Islet precursor cell (in vitro differentiated cells): ENCODE measurements at places on chromosomes 5 and 9.
A peak's percentile ranks its signal among the peaks of the same experiment; 100 is the strongest.

DNA sequence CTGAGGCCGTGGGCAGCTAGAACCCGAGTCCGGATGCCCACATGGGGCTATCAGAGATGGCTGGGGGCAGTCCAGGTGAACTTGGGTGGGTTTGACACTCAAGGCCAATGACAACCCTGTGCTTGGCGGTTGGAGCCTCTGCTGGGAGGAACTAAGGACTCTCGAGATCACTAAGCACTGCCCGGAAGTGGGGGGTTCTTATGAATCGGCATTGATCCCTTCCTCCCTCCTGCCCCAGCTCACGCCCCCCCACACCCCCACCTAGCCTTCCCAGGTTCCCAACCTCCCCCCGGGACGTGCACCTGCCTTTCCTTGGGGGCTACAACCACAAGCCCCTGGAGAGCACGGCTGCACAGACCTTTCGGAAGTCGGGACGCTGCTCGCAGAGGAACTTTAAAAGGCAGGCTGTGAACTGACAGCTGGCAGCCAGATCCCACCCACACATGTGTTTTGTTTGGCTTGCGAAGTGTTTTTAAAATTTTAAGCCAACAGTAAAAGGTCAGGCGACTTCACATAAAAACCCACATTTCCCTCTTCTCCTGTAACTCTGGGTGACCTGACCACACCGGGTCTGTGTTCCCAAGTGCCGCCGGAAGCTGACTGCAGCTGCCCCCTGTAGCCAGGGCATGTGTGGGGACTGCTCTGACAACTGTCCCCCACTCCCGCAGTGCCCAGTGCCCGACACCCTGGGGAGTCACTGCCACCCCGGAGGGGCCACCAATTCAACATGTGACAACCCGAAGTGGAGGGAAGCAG lies 5.1 kb upstream of the RALGDS start:
- DNase-seq = no peak

- DNase-seq = no peak
Measured at GRCh38 chr9:114591849-114592248, 4.3 kb downstream of the ATP6V1G1 start.

- DNase-seq = no peak
Measured at GRCh38 chr9:135817951-135818717, 89.2 kb downstream of the CAMSAP1 start.

GRCh38 chr5:167143716-167144115 lies 1147.7 kb upstream of the WWC1 start:
- no peak for DNase-seq

DNA sequence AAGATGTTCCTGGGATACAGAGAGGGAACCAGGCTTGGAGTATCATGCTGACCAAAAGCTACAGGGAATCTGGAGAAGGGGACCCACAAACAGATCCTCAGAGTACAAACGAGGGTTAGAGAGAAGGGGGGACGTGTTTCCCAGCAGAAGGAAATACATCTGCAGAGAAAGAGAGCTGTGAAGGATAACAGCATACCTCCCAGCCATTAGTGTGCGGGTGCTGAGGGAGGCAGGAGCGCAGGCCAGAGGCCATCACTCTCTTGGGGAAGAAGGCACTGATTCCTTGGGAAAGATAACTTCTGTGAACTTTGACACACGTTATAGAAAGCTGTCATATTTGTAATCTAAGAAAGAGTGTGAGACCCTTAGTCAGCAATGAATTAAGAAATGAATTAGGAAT lies 96.9 kb downstream of the KCNN2 start:
- no peak for DNase-seq

GRCh38 chr5:78467752-78468357 lies 107.4 kb downstream of the SCAMP1 start:
- no peak for DNase-seq

DNA sequence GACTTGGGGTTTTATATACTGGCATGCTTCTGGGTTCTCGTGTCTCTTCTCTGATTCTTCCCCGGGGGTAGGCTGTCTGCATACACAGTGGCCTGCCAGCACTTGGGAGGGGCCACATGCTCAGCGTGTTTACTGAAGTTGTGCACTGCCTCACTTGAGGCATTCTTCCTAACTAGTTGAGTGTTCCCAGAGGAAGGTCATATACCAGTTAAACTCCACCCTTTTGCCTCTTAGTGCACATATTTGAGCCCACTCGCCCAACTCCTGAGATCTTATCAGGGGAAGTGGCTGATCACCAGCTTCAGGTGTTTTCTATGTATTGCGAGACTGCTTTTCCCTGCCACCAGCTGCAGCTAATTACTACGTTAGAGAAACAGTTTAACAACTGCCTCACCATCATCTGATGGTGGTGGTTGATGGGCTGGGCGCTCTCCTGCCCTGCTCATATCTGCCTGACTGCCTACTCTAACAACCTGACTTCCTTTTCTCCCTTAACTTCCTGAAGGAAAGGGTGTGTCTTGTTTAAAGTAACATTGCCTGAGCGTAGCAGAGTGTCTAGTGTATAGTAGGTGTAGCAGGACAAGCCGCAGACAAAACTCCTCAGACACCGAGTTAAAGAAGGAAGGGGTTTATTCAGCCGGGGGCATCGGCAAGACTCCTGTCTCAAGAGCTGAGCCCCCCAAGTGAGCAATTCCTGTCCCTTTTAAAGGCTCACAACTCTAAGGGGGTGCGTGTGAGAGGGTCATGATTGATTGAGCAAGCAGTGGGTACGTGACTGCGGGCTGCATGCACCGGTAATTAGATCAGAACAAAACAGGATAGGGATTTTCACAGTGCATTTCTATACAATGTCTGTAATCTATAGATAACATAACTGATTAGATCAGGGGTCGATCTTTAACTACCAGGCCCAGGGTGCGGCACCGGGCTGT lies 60.1 kb upstream of the CLINT1 start:
- peak; percentile 87 for DNase-seq

- DNase-seq = no peak
Measured at GRCh38 chr9:86575825-86576525, 221.8 kb upstream of the TUT7 start.

- DNase-seq = no peak
Measured at GRCh38 chr5:113169720-113170119, 193.1 kb downstream of the DCP2 start.

DNA sequence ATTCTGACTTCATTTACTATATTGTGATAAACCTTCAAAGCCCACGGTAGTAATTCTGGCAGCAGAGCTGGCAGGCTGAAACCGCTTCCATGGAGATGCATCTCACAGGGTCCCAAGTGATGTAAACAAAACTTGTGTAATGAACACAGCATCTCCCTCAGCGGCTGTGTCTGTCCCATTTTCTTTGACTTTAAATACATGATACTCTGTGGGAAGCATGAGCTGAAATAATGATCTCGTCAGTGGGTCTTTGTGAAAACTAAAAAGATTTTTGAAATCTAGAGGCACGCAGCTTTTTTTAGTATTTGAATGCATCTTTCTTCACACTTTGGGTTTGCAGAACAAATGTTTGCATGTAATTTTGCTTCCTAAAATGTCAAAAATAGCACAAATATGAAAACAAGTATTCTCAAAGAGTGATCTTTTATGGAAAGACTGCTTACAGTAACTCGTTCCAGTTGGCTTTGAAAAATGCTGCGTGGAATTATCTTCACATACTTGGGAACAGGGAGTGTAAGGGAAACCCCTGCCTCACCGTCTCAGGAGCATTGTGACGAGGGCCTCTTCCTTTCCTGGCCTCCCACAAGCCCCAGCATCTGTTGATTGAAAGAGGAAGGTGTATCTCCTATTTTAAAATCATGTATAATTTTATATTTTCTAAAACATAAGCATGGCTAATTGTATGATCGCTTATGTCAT lies 18.1 kb upstream of the LPCAT1 start:
- no peak for DNase-seq

- DNase-seq = no peak
Measured at GRCh38 chr9:27571011-27571410, 2.3 kb downstream of the C9orf72 start.

- DNase-seq = no peak
Measured at GRCh38 chr9:1771094-1771789, 243.9 kb upstream of the SMARCA2 start.

DNA sequence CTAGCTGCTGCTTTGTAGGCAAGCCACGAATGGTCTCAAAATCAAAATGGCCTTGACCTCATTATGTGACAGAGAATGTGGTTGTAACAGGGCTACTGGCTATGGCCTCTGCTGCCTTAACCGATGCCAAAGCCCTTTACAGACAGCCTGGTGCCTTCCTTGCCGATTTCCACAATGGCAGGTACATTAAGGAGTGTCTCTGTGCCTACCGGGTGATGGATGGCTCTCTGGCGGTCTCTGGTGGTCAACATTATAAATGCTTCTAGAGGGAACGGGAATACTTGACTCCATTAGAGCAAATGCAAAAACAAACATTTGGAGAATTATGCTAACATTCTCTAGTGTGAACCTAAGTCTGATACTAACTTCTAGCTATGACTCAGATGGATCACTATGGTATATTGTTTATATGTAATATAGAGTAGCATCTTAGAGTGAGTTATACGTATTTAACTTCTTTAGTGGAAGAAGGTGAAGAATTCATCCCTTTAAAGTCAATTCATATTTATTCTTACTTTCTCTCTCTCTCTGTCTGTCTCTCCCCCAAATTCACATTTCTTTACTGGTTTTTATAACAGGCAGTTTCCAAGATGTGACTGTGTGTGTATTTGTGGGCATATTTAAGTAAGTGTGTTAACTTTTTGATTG lies 52.5 kb downstream of the RPS23 start:
- DNase-seq = peak; percentile 79

- DNase-seq = no peak
Measured at GRCh38 chr9:13911473-13911872, 402.5 kb downstream of the NFIB start.

DNA sequence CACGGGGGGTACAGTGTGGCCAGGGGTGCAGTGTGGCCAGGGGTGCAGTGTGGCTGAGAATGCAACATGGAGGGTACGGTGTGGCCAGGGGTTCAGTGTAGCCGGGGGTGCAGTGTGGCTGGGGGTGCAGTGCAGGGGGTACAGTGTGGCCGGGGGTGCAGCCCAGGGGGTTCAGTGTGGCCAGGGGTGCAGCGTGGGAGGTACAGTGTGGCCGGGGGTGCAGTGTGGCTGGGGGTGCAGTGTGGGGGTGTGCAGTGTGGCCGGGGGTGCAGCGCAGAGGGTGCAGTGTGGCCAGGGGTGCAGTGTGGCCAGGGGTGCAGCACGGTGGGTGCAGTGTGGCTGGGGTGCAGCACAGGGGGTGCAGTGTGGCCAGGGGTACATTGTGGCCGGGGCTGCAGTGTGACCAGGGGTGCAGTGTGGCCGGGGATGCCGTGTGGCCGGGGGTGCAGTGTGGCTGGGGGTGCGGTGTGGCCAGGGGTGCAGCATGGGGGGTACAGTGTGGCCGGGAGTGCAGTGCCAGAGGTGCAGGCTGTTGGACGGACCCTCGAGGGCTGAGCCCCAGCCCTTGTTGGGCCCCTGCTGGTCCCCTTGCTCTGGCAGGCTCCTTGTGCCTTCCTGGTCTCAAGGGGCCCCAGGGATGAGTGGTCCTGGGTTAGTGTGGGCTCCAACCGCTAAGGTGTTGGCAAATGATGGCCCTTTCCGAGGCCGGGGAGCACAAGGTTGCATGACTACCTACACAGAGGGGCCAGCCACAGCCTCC lies 17.9 kb downstream of the TPPP start:
- DNase-seq = no peak
